Posterior vena cava (tissue), 2 donors: ENCODE measurements at places on chromosomes 5 and 9. TPM values are rescaled to one million over a fixed set of nuclear protein-coding genes. Genes with fewer than 3 reads are reported as not detected.

DNA sequence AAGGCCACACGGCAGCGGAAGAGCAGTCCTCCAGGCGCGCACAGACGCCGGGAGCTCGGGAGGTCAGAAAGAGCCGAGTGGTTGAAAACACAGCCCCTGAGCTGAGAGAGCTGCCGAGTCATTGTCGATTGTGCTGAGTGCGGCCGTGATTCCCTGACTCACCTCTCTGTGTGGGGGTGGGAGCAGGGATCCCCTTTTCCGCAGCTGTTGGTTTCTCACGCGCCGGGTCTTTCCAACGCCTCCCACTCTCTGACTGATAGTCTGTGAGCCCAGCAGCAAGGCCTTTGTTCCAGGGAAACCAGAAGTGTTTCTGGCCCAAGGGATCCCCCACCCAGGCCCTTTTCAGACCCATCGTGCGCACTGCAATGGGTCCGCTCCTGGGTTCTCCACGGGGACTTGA lies 97.3 kb downstream of the MRPL36 start:
- DNase-seq: no peak

DNA sequence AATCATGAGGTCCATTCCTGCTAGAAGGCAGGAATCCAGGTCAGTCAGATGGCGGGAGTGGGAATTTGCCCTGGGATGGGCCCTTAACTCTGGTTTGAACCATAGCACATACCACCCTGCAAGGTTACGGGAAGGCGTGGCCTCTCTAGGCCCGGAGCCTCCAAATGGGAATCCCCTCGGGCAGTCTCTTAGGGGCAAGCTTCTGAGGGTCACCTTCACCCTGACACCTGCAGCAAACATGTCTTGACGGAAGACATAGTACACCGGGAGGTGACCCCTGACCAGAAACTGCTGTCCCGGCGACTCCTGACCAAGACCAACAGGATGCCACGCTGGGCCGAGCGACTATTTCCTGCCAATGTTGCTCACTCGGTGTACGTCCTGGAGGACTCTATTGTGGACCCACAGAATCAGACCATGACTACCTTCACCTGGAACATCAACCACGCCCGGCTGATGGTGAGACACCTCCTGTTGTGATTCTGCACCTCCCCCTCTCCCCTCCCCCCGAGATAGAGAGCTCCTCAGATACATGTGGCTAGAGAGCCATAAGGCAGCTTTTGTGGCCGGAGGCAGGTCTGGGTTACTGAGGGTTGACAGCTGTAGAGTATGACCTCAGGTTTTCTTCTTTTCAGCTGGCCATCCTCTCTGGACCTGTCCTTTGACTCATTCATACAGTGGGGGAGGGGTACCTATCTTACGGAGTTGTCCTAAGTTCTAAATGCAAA lies 957 bp downstream of the PRELID1 start:
- DNase-seq: peak; percentile 78

DNA sequence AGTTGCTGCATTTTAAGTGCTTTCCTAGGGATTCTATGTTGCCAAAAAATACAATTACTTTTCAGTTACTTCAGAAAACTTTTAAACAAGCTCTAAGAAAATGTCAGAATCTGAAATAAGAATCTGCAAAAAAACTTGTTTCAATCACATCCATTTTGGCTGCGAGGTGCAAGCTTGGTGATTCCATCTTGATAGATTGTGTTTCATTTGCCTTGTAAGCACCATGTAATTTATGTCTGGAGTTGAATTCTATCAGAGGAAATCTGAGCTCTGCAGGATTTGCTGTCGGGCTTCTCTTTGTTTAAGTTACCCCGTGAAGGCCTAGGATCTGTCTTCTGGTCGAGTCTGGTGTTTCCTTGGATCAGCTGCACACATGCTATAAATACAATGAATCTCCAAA lies 40.4 kb upstream of the MAN2A1 start:
- no peak for DNase-seq

The MYOT gene
- 3.1 TPM for total RNA-seq

The C7 gene
- total RNA-seq: 985 TPM

The FOXD4L6 gene
- not detected for total RNA-seq
